HS-5 (cell line): ENCODE measurements at places on chromosomes 16 and 17.

DNA sequence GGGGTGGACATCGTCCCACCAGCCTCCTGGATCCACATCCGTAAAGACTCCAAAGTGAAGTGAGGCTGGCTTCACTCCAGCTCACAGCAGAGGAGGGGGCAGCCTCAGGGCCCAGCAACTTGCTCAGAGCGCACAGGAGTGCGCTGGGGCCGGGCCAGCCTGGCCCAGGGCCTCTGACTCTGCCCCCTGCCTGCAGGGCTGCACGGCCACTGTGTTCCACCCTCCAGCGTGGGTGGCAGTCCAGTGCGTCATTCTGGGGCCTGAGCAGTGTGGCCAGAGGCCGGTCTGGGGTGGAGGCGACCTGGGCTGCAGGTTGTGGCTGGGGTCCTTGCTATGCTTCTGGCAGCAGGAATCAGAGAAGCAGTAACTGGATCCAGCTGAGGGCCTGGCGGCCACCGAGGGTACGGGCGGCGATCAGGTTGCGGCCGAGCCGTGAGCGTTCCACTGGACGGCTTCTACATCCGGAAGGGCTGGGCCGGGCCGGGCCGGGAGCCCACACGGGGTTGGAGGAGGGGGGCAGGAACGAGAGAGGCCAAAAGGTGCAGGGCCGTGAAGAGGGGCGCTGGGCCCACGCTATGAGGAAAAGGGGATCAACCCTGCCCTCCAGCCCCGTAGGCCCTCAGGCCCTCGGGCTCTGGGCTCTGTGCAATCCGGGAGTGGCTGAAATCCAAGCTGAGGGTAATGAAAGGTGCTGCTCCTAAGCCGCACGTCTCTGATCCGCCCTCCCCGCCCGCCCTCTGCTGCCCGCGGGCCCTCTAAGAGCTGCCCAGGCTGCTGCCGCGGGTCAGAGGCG is at the start of gene FSCN2:
Gene FSCN2, plus strand, starts transcription at position 787 of the 793 bp plus-strand sequence. CDS start 155 bp downstream, outside the sequence.
- DNase-seq = no peak

GRCh38 chr17:40284085-40284713 is 3.5 kb upstream of the CDC6 start:
- DNase-seq = peak; percentile 38

GRCh38 chr16:84047626-84048025 is 5.0 kb upstream of the SLC38A8 start:
- DNase-seq = no peak

DNA sequence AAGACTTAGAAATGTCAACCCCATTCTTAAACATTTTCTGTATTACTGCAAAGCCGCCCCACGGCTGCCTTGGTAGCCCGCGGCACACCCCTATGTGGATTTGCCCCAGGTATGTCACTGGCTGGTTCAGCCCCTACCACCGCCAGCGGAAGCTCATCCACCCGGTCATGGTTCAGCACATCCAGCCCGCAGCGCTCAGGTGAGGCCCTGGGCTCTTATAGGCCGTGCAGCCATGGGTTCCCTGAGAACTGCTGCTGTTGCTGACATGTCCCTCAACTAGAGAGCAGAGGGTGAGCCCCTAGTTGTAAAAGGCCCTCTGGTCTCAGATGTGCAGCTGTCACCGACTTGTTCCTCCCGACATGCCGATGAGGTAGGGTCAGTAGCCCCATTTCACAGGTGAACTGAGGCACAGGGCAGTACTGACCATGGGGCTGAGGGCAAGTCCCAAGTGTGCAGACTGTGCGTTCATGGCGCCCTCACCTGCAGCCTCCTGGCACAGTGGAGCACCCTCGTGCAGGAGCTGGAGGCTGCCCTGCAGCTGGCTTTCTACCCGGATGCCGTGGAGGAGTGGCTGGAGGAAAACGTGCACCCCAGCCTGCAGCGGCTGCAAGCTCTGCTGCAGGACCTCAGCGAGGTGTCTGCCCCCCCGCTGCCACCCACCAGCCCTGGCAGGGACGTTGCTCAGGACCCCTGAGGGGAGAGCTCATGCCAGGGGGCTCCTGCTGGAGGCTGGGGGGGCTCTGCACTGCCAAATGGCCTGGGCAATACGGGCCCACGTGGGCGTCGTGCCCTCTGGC is 8.7 kb downstream of the CYBC1 start:
- no peak for DNase-seq

DNA sequence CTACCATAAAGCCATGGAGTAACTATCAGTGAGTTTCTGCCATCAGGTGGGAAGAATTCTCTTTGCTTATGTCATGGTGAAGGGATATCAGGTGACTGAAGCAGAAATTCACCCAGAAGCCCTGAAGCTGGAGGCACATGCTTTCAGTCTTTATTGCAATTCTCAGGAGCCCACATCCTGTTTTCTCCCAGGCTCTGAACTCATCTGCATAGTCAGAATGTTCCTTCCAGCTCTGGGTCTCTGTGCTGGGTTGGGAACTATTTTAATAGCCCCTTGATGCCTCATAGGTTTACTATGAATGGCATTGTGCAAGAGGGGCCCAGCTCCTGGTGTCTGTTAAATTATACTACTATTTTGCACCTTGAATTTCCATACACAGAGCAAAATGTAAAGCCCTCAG is 198.4 kb upstream of the SOX9 start:
- peak; percentile 91 for DNase-seq

DNA sequence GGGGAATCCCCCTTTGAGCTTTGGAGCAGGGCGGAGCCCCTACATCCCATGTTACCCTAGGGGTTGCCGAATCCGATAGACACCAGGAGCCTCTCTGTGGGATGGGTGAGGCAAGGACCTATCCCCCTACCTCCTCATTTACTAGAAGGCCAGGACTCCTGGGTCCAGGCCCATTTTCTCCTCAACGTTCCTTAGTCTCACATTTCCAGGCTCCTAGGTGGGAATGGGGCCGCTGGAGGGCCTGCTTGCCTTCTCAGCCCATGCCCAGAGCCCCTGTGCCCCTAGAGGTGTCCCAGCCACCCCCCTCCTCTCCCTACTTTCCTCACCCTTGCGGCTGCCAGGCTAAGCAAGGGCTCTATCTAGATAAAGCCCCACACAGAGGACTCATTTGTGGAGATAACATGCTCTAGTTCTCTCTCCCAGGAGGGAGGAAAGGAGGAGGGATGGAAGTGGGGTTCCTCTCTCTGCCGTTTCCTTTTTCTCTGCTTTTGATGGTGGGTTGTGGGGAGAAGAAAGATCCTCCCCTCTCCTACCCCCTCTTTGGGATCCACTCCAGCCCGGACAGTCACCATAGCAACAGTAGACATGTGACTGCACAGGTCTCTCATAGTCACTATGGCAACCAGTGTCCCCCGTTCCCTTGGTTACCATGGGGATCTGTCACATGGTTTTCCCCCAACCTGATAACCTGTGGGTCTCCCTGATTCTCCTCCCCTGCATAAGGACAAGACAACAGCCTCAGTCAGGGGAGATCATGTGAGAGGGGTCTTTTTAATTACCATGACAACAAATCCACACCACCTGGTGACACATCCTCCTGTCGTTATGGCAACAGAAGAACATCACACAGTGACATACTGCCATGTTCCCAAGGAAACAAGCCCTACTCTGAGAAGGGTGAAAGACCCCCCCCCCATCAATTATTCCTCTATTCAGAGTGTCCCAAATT is 5.2 kb downstream of the CACNA1G start:
- no peak for DNase-seq

DNA sequence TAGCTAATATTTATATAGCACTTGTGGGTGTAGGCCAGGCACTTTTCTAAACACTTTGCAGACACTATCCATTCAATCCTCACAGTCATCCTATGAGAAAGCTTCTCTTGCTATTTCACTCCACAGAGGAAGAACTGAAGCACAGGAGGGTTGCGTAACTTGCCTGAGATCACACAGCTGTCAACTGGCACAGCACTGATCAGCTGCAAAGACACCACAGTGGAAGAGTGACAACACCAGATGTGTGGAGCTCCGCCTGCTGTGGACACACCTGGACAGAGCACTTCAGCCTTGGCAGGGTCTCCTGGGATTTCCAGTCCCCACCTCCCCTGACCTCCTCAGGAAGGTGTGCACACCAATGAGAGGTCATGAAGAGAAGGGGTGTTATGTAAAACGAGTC is 13.3 kb upstream of the CNEP1R1 start:
- no peak for DNase-seq

- no peak for DNase-seq
Measured at GRCh38 chr16:56068816-56069215, 122.5 kb upstream of the GNAO1 start.

DNA sequence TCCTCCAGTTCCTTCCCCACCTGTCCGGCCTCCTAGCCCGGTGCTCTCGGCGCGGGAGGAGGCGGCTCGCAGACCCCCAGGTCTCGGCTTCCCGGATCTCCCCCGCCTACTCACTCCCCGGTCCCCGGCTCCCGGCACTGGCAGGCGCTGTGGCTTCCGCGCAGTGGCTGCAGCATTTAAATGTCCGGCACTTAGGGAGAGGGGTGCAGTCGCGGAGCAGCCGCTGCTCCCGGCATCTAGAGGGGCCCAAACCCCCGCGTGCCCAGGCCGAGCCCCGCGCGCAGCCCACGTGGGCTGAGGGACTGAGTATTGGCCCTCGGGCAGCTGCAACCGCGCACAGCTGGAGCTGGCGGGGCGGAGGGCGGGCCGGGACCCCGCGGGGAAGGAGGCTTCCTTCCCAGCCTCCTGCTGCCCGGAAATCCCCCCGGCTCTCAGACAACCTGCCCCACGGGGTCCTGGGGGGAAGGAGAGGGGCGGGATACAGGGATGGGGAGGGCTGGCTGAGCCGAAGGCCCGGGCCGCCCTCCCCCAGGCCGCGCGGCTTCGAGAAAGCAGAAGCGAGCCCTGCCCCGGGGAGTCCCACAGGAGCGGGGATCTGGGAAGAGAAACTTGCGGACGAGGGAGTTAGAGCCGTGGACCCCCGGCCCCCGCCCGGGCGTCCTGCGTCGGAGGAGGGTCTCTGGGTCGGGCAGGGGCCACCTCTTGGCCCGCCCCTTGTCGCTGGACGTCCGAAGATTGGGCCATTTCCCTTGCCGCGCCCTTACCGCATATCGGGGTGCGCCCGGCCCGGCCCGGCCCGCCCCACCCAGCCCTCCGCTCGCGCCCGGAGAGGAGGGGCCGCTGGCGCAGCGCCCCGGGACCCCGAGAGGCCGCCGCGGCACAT is at the start of gene MMP25:
Gene MMP25, plus strand, starts transcription at position 804 of the 883 bp plus-strand sequence. CDS start 357 bp downstream, outside the sequence.
- no peak for DNase-seq

DNA sequence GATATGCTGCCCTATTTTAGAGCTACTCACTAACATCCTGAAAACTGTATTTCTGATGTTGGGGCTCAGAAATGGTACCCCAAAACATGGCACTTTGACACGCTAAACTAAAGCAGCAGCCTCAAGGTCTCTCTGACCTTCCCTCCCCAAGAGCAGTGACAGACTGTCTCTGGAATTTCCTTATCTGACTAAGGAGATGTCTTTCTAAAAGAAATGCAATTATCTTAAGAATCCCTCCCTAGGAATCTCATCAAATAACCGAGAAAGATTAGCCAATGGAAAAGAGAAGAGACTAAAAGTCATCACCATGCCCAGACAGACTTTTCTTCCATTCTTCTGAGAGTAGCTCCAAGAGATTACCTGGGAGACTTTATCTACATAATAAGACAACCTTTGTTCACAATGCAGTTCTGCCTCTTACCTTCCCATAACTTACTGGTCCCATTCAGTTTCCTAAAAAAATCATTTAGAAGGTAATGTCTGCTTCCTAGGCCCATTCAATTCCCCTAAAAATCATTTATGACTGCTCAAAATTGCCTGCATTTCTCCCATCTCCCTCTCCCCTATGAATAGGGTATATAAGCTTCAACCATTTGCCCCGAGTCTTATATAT is 123.9 kb downstream of the CPPED1 start:
- DNase-seq = peak; percentile 32

GRCh38 chr16:88454523-88454947 is 1.5 kb downstream of the ZFPM1 start:
- DNase-seq = no peak

DNA sequence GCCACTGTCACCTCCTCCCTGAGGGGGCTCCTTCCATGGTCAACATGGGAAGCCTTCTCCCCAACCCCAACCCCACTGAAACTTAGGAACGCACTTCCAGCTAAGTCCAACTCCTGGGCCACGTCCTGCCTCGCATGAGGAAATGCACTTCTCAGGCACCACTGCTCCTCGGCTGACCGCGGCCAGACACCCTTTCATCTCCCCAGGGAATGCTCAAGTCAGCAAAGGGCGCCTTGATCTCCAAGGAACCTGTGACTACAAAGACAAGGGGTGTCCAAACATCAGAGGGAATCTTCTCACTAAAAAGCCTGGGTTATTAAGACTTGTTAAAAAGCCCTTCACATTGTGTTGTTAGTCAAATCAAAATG is 124.9 kb upstream of the HSBP1 start:
- no peak for DNase-seq

DNA sequence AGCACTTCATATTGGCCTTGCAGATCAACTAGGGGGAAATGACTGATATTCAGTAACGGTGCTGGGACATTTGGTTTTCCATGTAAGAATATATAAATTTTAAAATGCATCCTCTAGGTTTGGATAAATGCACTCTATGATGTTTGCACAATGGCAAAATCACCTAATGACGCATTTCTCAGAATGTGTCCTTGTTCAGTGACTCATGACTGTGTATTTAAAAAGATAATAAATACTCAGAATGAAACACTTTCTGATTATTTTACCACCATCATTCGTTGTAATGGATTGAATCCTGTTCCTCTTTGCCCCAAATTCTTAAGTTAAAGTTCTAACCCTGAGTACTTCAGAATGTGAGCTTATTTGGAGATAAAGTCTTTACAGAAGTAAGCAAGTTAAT is 17.2 kb upstream of the ADGRG1 start:
- no peak for DNase-seq

DNA sequence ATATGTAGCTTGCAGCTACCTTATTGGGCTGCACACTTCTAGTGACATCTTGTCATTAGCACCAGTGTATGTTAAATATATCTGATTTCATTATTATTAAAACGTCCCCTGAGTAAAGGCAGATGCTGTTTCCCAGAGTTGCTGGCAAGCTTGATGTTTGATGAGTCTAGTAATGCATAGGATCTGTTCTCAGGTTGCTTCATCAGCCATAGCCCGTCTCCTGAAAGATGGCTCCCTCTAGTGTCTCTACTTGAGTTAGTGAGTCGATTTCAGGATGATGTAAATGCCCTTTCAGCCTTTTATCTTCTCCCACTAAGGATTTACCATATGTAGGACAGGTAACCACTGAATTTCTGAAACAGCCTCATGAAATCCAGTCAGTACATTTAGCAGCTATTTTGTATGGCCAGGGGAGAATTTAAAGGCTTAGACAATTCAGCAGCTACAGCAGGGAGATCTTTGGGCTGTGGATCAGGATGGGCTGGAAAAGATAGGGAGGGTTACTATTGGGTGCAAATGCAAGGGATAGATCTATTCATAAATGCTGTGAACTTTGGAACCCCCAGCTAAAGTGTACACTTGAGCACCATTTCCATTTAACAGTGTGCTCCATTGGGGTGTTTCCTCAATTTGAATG is 376.3 kb downstream of the CNTNAP4 start:
- DNase-seq = no peak

DNA sequence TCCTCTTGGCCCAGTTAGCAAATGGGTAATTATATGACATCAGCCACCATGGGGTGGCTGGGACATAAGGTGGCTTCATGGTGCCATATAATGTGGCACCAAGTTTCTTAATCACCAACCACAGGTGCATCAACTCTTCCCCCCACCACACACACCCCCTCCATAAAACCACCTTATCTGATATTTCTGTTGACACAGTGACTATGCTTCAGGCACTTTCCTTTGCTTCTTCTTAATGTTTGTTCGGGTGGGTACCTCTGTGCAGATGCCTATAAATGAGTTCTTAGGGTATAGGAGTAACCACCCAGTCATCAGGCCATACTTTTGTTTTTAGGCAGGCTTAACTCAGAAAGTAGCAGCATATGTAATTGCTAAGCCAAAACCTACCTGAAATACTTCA is 29.5 kb downstream of the RNF43 start:
- no peak for DNase-seq
